ENCODE measurements at places on chromosomes 2 and 18.
A peak's percentile ranks its signal among the peaks of the same experiment; 100 is the strongest.

GRCh38 chr2:96103187-96103601 lies 13.2 kb downstream of the ADRA2B start:
- DNase-seq = no peak

- DNase-seq = no peak
Measured at GRCh38 chr18:10184776-10185175, 269.7 kb upstream of the APCDD1 start.

- DNase-seq = no peak
Measured at GRCh38 chr2:55045780-55046179, 4.5 kb downstream of the RTN4 start.

DNA sequence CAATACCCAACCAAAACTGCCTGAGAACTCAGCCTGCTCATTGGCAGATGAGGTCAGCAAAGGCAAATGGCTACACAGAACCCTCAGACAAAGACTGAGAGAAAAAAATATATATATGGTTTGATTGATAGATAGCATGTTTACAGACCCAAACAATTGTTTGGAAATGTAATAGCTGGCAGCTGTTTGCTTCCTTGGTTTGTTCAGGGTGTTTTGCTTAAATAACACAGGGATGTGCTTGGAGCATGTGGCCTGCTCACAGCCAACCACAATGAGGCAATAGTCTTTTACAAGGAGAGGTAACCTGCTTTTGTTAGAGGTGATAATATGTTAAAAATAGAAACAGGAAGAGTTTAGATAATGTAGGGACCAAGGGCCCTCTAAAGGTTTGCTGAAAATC lies 84.5 kb downstream of the PDK1 start:
- DNase-seq = no peak

DNA sequence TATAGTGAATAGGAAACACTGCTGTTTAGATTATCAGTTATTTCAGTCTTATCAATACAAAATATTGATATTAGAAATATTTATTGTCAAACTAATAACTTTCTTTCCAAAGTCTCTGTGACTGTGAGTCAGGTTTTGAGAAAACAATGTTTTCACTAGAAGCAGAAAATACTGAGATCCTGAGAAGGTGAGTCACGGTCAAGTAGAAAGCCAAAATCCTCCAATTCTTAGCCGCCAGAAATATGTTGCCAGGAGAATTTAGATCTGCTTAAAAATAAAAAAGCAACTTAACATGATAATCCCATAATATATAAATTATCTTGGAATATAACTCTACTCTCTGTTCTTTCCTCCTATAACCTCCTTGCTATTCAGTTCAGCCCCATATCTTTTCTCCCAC lies 181.9 kb upstream of the NRXN1 start:
- DNase-seq = no peak

DNA sequence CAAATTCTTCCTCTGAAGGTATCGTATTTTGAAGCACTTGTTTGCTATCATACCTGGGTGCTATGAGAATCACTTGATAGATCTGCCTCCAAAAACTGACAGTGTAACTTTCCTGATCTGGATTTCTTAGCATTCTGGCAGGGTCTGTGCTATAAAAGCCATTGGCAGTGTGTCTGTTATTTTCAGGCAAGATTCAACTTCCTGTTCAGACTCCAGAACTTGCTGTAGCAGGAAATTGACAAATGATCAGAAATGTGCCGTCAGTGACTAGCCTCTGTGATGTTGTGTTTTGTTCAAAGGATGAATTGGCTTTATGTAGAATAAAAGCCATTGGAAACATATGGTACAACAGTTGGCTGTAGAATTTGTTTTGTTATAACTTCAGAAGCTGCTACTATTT lies 273.3 kb downstream of the PTPRM start:
- DNase-seq = no peak

DNA sequence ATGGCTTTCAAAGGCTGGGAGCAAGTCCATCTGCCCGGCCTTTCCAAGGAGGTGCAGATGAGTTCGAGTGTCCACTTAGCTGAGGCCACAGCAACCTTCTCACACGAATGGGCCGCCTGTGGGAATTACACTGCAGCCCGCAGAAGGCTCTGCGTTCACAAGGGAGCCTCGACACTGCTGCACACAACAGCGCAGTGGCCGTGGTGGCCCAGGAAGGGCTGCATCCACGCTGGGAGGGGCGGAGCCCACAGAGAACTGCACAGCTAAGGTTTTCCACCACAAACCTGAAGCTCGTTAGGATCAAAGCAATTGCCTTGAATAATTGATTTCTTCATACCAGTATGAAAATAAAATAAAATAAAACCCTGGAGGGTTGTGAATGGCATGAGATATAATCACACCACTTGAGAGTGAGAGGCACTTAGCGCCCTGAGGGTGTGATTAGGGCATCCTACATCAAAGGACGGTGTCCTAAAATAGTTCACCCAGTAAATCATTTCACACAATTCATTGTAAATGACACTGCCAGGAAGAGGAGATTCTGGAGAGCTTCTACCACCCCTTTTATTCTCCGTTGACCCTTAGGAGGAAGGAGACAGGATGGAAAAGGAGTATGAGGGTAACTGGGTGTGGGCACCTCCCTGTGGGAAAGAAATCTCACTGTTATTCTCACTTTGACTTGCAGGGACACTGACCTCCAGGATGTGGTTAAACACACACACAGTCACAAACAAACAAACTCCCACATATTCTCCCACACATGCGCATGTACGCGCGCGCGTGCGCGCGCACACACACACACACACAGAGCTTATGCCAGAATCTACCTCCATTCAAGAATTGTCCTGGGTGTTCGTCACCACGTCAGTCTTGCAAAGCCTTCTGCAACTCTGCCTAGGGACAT lies 256.6 kb upstream of the ID2 start:
- DNase-seq = no peak

DNA sequence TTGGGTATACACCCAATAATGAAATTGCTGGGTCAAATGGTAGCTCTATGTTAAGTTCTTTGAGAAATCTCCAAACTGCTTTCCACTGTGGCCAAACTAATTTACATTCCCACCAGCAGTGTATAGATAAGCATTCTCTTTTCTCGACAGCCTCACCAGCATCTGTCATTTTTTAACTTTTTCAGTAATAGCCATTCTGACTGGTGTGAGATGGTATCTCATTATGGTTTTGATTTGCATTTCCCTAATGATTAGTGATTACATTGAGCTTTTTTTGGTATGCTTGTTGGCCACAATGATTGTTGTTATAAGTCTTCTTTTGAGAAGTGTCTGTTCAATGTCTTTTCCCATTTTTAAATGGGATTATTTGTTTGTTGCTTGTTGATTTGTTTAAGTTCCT lies 50.4 kb upstream of the EPAS1 start:
- no peak for DNase-seq

DNA sequence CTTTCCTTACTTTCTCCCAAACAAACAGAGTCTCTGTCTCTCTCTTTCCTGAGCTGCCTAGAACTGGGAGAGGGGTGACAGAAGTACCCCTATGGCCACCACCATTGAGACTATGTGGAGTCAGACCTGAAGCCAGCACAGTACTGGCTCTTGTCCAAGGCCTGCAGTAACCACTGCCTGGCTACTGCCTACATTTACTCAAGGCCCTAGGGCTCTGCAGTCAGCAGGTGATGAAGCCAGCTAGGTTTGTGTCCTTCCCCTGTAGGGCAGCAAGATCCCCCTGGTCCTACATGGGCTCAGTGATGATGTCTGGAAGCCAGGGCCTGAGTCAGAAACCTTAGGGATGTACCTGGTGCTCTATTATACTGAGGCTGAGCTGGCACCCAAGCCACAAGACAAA lies 12.2 kb downstream of the MYO3B start:
- DNase-seq = no peak

DNA sequence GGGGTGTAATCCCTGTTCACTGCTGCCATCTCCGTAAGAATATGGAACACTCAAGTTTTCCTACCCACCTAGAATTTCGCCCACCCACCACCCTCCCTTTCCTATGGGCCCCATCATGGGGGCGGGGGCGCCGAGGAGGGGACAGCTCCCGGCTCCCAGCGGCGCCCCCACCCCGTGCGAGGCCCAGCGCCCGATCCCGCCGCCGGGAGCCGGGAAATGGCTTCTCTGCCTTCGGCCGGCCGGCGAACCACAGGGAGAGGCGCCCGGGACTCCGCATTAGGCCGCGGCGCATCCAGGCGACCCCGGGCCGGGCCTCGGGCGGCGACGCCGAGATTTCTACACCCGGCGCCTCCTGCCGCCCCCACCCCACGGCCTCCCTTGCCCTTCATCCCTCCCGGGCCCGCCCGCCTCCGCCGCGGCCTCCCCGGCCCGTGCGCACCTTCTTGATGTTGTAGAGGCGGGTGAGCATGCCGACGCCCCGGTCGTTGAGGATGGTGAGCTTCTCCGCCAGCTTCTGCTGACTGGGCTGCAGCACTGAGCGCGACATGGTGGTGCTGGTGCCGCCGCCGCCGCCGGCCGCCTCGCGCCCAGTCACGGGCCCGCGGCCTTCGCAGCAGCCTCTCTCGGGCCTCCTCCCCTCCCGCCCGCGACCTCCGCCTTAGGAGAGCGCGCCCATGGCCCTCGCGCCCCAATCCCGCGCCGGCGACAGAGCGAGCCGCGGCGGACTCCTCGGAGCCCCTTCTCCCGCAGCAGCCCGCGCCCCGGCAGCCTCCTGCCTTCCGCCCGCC lies 510 bp downstream of the NCKAP1 start:
- no peak for DNase-seq

DNA sequence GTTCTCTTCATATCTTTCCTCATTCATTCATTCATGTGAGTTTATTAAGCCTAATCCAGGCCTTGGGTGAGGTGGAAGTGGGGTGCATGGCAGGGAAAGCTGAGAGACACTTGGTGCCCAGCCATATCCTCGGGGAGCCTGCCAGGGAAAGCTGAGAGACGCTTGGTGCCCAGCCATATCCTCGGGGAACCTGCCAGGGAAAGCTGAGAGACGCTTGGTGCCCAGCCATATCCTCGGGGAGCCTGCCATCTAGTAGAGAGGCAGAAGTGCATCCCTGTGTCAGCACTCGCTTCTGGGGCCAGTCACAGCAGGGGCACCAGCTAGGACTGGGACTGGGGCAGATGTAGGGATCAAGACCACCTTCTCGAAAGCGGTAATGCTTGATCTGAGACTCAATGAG lies 39.4 kb downstream of the DDX18 start:
- DNase-seq = no peak

DNA sequence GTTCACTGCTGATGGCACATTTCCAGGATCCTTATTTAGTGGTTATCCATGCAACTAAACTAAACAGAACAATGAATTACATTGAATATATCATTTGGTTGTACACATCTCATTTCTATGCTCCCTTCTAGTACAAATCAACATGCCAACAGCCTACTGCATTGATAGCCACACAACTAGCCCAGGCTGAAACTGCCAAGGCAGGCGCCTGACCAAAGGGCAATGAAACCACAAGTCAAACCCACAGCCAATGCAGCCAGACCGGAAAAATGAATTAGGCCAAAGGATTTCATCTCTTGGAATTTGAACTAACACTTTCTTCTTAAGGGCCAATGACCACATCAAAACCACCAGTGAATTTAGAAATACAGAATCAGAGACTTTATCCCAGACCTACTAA lies 196.4 kb downstream of the NOL4 start:
- DNase-seq = no peak

GRCh38 chr18:43620936-43621335 lies 343.6 kb upstream of the SYT4 start:
- no peak for DNase-seq

DNA sequence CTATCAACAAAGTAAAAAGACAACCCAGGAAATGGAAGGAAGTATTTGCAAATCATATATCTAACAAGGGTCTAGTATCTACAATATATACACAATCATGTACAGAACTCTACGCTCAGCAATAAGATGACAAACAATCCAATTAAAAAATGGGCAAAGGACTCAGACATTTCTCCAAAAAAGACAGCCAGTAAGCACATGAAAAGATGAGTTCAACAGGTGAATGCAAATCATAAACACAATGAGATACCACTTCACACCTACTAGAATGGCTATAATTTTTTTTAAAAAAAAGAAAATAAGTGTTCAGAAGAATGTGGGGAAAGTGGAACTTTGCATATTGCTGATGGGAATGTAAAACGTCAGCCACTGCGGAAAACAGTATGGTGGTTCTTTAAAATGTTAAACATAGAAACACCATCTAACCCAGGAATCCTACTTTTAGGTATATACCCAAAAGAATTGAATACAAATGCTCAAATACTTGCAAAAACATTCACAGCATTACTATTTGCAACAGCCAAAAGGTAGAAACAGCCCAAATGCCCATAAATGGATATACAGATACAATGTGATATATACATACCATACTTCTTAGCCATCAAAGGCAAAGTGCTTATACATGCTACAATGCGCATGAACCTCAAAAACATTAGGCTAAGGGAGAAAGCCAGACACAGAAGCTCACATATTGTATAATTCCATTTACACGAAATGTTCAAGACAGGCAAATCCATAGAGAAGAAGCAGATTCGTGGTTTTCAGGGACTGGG lies 121.2 kb downstream of the CABYR start:
- DNase-seq = no peak

DNA sequence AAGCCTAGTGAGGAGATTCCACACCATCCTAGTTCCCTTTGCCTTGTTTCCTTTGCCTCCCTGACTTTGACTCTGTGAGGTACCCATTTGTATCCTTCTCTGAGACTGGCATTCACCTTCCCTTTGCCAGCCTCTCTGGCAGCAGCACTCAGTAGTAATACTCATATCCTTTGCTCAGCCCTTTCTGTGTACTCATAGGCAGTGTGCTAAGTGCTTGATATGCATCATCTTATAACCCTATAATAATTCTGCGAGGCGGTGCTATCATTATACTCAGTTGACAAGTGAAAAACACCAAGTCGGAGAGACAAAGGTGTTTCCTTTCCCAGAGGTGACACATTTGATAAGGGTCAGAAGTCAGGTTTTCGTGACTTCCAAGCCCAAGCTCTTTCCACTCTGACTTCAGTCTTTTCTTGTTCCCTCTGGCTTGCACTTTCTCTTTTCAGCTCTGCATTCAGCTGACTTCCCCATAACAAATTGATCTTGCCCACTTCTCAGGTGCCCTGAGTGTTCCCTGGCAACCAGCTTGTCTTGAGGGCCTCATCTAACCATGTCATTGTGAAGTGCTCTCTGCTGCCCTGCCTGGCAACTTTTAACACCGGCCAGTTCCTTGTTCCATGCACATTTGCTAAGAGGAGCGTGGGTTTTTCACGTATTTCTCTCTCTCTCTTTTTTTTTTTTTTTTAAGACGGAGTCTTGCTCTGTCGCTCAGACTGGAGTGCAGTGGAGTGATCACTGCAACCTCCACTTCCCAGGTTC lies 94.5 kb upstream of the UPP2 start:
- DNase-seq = no peak

DNA sequence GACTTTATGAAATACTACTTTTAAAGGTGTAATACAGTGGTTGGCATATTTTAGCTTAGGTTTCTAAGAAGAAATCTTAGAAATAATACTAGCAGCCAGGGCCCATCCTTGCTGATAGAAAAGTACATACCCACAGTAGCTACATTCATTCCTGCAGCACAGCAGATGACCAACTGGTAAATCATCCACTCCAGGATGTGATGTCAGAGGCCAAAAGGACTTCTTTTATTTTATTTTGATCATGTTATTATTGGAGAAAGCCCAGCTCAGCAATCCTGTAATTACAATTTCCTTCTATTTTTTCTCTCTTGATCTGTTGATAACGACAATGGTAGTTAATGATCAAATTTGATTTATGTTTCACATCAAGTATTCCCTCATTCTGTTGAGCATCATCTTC lies 18.0 kb upstream of the TTN start:
- DNase-seq = no peak

- DNase-seq = peak; percentile 77
Measured at GRCh38 chr2:190864375-190864774, 16.2 kb upstream of the GLS start.

Data from GM04503 (cell line).